ENCODE measurements at places on chromosomes 12 and 14. TPM values are rescaled to one million over a fixed set of nuclear protein-coding genes. Genes with fewer than 3 reads are reported as not detected.

The CLEC4C gene
- not detected for total RNA-seq

The KIF26A gene
- 17.8 TPM for total RNA-seq

The ANO2 gene
- total RNA-seq = 4.4 TPM

The SERPINA12 gene
- total RNA-seq = not detected

The TAS2R20 gene
- 26.0 TPM for total RNA-seq

The KCNA1 gene
- 3.1 TPM for total RNA-seq

The GPR135 gene
- 19.1 TPM for total RNA-seq

The PAPLN gene
- total RNA-seq = 0.63 TPM

The CYP27B1 gene
- 0.94 TPM for total RNA-seq

The LMNTD1 gene
- total RNA-seq = not detected

The OR11H12 gene
- total RNA-seq = not detected

The MYL6 gene
- total RNA-seq = 311 TPM

The OSBPL8 gene
- 188 TPM for total RNA-seq

The FRMD6 gene
- 14.4 TPM for total RNA-seq

The MEG3 gene
- 389 TPM for total RNA-seq

The CLEC12A gene
- not detected for total RNA-seq

The NEUROD4 gene
- total RNA-seq = 4.4 TPM

The PYM1 gene
- total RNA-seq = 14.4 TPM

The MYBPC1 gene
- total RNA-seq = 1.3 TPM

The FGF23 gene
- not detected for total RNA-seq

The DICER1 gene
- 224 TPM for total RNA-seq

The KCNJ8 gene
- 4.4 TPM for total RNA-seq

The GLIPR1L1 gene
- total RNA-seq = not detected

The OTOGL gene
- 0.31 TPM for total RNA-seq

The SLC25A21 gene
- total RNA-seq = 1.9 TPM

The VDR gene
- not detected for total RNA-seq

The ZFP36L1 gene
- 19.1 TPM for total RNA-seq

The CIROP gene
- not detected for total RNA-seq

The MYF6 gene
- total RNA-seq = not detected

The SLCO1B3 gene
- total RNA-seq = not detected

The FIGNL2 gene
- total RNA-seq = 0.63 TPM

The SLC5A8 gene
- 2.8 TPM for total RNA-seq

The C14orf39 gene
- not detected for total RNA-seq

The RAD51AP1 gene
- total RNA-seq = 11.6 TPM

The KLHL33 gene
- total RNA-seq = under 0.01 TPM

The E2F7 gene
- 5.0 TPM for total RNA-seq

The SUDS3 gene
- total RNA-seq = 67.3 TPM

The ADCY4 gene
- total RNA-seq = 3.1 TPM

The GNB3 gene
- total RNA-seq = 5.9 TPM

The FOXM1 gene
- total RNA-seq = 3.4 TPM

The RPGRIP1 gene
- 0.94 TPM for total RNA-seq

The TAC3 gene
- 0.94 TPM for total RNA-seq

Measured in parietal lobe (tissue), 2 donors.